Activated naive CD8-positive, alpha-beta T cell treated with anti-CD3 and anti-CD28 coated beads, Interleukin-2, amount 10 ng/mL, durations not matched to agents 7 days and 5 days (primary cell): ENCODE measurements at places on chromosomes 5 and 9. TPM values are rescaled to one million over a fixed set of nuclear protein-coding genes. Genes with fewer than 3 reads are reported as not detected.

The COQ4 gene
- 35.1 TPM for total RNA-seq

The NEUROG1 gene
- not detected for total RNA-seq

The SGCD gene
- 0.43 TPM for total RNA-seq

The ENTPD2 gene
- not detected for total RNA-seq

DNA sequence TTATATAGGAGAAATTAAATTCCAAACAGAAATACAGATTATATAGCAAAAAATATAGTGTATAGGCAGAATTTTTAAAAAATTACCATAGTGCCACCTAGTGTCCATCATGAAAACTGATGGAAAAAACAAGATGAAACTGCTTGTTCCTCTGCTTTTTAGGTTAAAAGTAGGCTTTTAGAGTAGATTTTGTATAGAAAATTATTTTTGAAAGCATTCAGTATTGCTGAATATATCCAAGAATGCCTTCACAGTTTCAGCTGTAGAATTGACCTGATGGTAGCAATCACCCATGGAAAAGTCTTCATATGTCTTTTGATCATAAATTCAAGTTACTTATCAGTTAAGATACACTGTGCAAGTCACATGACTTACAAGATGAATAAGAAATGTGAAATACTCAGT, 19.7 kb downstream of the RIOK2 start:
- DNase-seq = no peak

- no peak for DNase-seq
Observed at GRCh38 chr5:180799902-180800801, 2.5 kb downstream of the MGAT1 start.

- DNase-seq = no peak
Observed at GRCh38 chr5:367358-368130, 46.0 kb downstream of the AHRR start.

- no peak for DNase-seq
Observed at GRCh38 chr5:50447941-50448340, 6.9 kb upstream of the EMB start.

DNA sequence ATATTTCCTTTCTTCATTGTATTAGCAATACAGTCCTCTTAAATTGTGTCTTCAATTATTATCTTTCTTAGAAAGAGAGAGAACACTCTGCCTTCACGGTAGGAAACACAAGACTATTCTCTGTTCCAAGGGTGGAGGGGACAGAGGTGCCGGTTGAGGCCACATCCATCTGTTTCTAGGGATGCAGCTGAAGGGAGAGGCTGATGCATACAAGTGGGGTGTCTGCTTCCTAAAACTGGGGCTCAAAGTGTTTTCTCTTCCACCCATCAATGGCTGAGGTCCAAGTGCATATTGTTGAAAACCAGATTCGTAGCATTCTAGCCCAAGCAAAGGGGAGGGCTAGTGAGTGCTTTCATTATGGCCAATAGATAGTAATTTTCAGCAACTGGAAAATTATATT, 9.5 kb downstream of the IRX2 start:
- no peak for DNase-seq
